NB4 (cell line): ENCODE measurements at places on chromosomes 2 and 18.
A peak's percentile ranks its signal among the peaks of the same experiment; 100 is the strongest.

GRCh38 chr18:49752095-49752457 lies 61.3 kb downstream of the ACAA2 start:
- no peak for DNase-seq

DNA sequence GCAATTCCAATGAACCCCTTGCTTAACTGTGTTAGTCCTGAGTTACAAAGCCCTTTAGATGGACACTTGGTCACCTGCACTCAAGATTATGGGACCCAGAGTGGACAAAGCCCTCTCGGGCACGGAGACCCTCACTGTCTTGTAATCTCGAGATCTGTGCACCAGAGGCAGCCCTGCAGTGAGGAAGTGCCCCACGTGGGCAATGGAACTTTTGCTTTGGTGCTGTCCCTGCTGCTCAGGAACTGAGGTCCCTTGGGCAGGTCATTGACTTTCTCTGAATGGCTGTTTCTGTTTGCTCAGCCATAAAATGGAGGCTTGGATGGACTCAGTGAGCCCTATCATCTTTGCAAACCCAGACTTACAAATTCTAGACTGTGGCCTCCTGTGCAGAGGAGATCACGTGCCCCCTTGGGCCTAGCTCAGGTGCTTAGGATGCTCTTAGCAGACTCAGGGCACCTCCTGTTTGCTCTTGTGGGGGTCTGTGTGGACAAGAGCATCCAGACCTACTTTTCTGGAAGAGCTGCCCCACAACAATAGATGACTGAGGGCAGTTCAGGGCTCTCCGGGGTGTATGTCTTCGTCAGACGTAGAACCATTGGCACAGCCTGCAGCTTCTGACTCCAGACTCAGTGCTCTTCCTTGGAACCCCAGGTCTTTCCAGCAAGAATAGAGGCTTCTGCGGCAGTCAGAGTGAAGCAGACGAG lies 94.5 kb upstream of the HS6ST1 start:
- DNase-seq = no peak

GRCh38 chr2:88350331-88351248 lies 101.9 kb downstream of the FOXI3 start:
- DNase-seq = peak; percentile 43

DNA sequence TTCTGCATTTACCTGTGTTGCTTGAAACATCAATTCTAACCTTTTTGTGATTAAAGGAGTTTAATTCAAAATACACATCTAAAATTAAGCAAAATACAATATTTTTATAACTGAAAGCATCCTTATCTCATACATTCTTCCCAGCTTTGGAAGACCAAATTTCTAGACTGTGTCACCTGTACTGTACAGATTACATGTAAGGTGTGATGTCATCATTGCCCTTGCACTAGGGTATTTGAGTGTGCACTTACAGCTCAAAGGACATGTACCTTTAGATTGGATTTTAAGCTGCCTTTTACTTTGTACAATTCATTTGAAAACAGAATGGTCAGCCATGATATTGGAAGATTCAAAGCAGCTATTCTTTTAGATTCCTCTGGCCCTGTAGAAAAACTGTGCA lies 932.8 kb upstream of the POU3F3 start:
- no peak for DNase-seq

DNA sequence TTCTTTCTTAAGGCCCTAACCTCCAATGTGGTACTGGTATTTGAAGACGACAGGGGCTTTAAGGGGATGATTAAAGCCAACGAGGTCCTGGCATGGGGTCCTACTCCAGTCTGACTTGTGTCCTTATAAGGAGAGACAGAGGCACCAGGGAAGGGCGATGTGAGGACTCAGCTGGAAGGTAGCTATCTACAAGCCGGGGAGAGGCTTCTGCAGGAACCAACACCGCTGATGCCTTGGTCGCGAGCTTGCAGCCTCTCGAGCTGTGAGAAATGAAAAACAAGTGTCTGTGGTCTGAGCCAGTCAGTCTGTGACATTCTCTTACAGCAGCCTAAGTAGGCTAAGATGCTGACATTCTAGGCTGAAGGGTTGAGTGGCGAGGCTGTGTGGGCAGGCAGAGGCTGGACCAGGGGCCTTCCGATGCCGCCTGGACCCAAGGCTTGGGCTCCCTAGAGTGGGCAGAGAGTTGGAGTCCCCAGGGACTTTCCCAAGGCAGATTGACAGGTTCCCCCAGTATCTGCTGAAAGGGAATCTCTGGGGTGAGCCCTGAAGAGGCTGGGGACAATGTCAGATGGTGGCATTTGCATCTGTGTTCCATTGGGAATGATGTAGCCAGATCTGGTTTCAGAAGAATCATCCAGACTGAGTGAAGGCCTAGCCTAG lies 322.9 kb upstream of the HS6ST1 start:
- no peak for DNase-seq

DNA sequence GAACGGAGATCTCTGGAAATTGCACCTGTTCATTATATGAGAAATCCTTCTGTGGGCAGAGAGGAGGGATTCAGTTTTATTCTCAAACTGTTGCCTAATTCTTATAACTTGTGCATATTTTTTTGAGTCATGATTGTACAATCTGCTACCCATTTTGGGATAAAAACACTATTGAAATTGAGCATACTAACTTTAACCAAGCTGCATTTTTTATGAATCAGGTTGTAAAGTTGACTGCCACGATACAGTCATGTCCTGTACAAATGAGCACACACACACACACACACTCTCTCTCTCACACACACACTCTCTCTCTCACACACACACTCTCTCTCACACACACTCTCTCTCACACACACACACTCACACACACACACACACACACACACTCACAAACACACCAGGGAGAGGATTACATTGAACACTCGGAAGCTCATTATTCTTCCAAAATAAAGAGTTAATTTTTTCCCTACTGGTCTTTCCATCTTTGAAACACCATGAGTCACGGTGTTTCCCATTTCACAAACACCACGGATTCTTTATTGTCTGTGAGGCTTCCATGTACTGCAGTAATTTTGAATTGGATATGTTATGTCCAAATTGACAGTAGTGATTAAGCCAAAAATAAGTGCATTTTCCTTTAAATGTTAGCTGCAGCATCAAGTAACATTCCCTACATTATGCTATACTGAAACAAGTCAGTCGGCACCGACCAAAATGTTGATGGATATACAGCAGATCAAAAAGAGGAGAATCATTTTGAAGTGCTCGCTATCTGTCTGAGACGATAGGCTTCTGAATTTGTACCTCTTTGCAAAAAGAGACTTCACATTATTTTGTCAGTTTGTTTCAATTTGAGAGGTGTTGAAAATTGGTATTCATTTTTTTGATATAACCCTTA lies 216.9 kb downstream of the ARHGAP15 start:
- no peak for DNase-seq

- no peak for DNase-seq
Measured at GRCh38 chr2:215658635-215659305, 222.9 kb upstream of the FN1 start.

DNA sequence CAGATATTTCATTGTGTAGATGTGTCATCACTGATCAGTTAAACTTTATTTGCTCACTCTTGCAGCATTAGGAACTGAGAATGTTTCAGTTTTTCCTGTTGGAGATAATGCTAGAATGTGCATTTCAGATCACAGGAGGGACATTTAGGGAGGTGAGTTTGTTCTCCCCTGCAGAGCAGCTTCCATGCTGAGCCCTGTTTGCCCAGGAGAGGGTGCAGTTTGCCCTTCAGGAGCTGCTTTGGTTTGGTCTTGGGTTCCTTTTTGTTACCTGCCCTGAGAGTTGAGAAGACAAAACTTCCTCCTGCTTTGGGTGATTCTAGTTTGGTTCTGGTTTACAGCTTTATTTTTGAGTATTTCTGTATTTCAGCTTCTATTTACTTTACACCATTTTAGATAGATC lies 49.9 kb downstream of the DGKD start:
- DNase-seq = peak; percentile 63

GRCh38 chr2:88442473-88442872 lies 10.0 kb downstream of the FOXI3 start:
- no peak for DNase-seq

DNA sequence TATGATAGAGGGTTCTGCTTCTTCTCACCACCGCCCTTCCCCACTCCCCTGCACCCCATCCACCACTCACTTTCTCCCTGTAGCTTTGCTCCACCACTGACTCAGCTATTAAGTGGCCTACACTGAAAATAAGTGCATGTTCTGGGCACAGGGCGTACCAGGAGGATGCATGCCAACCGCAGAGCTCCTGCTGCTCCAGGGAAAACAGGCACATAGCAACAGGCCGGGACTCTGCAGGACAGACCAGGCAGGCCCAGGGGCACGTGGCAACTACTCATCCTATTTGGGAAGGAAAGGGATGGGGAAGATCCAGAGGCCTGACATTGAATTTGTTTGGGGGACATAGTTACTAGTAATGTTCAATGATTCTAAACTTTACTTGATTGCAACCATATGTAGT lies 28.4 kb downstream of the ARL4C start:
- no peak for DNase-seq

DNA sequence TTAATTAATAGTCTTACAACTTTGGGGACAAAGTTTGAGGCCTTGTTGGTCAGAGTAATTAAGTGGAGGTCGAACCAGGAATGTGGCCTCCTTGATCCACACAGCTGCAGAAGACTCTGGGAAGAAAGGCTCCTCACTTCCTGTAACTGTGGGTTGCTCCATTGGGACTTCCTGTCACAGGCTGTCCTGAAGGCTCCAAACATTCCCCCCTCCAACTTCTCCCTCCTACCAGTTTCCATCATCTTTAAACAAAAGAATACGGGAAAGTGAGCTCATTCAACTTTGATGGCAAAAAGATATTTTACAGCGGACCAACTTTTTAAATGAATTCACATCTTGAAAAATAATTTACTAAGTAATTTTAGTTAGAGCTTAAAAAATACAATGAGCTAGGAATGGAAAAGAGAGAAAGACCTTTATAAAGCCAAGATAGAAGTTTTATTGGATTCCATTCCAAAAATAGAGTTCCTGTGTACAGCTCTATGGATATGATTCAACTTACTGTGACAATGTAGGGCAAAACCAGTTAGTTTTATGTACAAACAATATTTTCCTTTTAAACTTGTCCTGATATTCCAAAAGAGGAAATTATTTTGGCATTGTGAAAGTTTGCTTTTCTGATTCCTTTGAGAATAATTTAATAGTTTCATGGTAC lies 212.0 kb upstream of the NABP1 start:
- DNase-seq = no peak

DNA sequence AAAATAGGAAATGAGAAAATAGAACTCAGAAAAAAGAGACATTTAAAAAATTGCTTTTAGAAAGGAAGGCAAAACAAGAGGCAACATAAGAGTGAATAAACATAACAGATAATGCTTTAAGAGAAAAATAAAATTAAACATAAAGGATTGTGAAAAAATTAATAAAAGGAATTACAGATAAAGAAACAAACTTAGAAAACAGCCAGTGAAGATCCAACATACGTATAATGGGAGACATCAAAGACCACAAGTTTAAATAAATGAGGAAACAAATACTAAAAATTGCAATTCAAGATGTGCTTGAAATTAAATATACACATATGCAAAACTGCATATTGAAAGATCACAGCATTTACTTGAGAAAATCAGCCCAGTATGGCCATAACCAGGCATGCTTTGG lies 448.9 kb downstream of the NBAS start:
- DNase-seq = peak; percentile 55

DNA sequence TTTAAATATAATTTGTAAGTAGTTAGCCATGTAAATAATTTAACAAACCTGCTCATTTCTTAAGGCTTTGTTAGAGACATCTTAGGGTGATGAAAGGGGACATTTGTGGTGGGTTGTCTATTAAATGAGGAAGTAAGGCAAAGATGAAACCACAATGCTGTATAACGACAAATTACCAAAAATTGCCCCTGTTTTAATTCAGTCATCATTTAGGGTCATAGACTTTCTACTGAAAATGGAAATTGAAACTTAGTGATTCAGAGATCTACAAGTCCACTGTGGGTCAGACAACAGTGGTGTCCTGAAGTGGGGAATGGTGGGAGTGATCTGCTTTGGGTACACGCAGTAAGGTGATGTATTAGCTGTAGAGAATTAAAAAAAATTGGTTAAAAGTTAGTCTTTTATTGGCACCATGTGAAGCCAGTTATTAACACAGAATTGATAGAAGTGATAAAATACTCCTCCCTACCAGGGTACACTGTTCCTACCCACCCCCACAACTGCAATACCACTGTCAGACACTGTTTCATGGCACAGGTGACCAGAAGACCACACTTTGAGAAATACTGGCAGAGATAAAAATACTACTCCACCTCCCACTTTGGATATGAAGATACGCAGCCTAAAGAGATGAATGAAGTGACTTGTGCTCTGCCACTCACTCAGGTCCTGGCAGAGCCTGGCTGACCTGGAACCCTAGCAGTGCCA lies 13.4 kb downstream of the CERS6 start:
- peak; percentile 87 for DNase-seq
